ENCODE measurements at places on chromosomes 12 and 14.

DNA sequence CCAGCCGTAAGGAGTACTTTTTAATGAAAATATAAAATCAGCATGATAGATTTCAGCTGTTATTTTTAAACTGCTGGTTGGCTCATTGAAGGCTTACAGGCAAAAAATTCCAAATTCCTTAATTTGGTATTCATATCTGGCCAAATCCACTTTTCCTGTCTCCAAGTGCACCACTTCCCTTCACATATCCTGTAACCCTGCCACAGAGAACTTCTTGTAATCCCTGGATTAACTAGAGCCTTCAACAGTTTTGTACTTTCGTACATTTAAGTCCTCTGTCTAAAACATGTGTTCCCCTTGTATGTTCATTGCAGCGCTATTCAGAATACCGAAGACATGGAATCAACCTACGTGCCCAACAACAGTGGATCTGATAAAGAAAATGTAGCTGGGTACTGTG, 9.6 kb downstream of the PUS7L start:
- DNase-seq = no peak

GRCh38 chr14:88386256-88386794, 868 bp downstream of the SPATA7 start:
- no peak for DNase-seq

GRCh38 chr14:31692376-31692781, 131.2 kb downstream of the NUBPL start:
- DNase-seq = no peak

GRCh38 chr12:47770086-47770726, 2.8 kb upstream of the SLC48A1 start:
- no peak for DNase-seq

- DNase-seq = no peak
These were observed 108.0 kb downstream of the KITLG start for GRCh38 chr12:88472248-88472647.
